ENCODE measurements at places on chromosomes 2 and 18.

- DNase-seq = no peak
Measured at GRCh38 chr2:70977605-70978205, 725 bp upstream of the ANKRD53 start.

- DNase-seq = no peak
Measured at GRCh38 chr2:162403884-162404283, 60.0 kb downstream of the GCA start.

- no peak for DNase-seq
Measured at GRCh38 chr2:65420712-65421431, 11.5 kb downstream of the SPRED2 start.

DNA sequence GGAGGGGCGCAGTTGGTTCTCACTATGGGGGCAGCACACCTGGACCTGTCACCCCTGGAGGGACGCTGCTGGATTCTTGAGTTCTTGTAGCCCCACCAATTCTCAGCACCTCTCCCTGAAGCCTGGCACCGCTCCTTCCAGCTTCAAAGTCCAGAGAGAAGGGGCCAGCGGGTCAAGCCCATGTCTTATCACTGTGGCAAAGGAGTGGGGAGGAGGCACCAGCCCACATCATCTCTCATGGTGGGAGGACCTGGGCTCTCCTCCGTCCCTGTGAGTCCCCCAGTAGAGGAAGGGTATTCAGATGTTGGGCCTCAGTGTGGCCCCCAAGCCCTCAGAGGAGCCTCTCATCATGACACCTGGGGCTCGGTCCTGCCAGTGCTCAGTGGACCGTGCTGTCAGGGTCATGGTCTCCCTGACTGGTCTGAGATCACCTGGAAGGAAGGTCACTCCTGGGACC lies 67.4 kb downstream of the HS1BP3 start:
- DNase-seq = no peak

- no peak for DNase-seq
Measured at GRCh38 chr2:55843096-55843993, 80.2 kb downstream of the EFEMP1 start.

- DNase-seq = no peak
Measured at GRCh38 chr2:147197754-147198483, 646.9 kb upstream of the ACVR2A start.

- DNase-seq = no peak
Measured at GRCh38 chr2:1729242-1729641, 15.1 kb downstream of the PXDN start.

- DNase-seq = no peak
Measured at GRCh38 chr2:142259356-142259755, 128.5 kb upstream of the LRP1B start.

DNA sequence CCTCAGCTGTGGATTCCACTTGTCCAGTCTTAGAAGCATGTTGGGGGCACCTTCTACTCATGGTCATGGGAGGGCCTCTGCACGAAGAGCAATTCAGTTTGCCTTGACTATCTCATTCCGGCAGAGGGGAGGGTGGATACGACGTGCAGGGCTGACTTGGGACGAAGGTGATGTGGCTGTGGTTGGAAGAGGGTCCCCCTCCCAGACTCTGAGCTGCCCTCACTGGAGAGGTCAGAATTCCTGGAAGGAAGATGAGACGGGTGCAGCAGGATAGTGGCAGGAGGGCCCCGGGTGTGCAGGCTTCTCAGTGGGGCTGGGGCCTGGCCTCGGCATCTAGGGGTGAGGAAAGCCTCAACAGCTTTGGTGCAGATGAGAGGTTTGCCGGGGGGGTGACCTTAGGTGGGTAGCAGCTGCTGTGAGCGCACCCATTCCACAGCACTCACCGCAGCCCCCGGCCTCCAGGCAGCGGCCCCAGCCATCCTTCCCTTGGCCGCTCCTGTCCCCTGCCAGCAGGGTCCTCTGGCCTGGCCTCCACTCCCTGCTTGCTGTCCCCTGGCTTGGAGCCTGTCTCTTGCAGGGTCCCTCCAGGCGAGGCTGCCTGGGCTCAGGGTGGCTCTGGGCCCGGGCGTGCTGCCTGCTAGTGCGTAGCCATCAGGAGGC lies 3.2 kb downstream of the RNPEPL1 start:
- DNase-seq = no peak

DNA sequence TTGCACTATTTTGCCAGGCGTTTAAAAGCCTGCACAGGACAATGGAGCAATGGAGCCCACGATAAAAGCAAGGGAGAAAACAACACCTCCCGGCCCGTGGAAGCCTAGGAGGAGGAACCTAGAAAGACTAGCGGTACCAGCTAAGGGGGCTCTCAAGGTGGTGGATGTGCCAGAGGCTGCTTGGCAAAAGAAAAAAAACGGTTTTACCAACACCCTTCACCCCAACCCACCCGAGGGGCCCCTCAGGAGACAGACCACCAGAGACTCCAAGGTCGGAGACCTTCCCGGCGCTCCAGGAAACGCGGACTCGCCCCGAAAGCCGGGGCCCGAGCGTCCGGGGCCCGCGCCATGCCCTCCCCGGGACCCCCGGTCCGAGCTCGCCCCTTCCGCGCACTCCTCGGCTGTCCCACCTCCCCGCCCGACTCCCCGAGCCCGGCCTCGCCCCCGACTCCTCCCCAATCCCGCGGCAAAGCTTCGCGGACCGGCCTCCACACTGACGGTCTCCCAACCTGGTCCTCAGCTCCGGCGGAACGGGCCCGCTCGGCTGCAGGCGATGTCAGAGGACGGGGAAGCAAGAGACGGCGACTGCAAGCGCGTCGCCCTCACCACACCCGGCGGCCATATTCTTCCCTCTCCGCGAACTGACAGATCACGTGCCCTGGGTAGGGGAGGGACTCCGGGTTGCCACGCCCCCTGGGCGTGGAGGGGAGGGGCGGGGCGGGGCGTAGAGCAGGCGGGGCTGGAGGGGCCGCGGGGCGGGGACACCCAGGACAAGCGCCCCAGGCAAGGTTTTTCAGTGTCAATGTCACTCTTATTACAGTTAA lies at the start of gene KIDINS220:
Gene KIDINS220, minus strand, starts transcription at position 643 of the 824 bp plus-strand sequence. CDS start 10,520 bp downstream, outside the sequence.
- peak; percentile 94 for DNase-seq

GRCh38 chr2:98771721-98772524 lies 41.0 kb upstream of the MGAT4A start:
- peak; percentile 84 for DNase-seq

DNA sequence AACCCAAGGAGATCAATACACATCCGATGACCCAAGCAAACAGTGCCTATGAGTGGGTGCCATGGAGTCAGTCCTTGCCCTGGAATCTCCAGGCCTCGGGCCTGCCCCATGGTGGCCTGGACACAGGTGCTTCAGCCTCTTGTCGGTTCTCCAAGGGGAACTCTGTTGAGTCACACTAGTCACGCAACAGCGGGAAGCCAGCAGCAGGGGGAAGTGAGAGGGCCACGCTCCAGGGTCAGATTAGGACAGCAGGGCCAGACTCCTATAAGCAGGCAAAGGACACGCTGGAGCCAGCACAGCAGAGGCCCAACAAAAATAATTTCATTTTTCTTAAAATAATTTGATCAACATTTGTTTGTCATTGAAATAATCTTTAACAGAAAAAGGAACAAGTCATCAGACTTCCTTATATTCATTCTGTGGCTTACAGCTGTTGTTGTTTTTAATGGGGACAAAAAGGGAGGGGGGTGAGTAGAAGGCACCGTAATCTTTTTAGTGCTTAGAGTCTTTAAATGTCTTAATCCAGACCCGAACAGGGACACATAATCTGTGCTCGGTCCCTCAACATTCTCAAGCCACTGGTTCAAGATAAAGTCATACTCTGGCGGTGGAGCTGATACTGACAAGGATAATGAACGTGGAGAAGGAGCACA lies 16.4 kb upstream of the ARMC9 start:
- DNase-seq = peak; percentile 52

DNA sequence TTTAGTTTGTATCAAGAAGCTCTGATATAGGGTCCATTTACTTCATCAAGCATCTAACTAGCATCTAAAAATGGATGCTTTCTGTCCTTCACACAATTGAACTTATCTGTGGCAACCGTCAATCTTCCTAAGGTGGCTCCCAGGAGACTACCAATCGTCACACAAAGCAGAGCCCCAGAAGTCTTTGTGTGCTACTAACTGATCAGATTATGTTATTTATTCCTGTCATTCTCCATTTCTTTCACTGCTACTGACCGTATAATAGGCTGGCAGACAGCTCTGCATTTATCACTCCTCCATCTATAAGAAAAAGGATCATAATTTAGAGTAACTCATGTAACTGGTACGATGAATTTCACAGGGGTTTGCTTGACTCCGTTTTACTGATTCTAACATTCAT lies 585.0 kb upstream of the NXPH2 start:
- no peak for DNase-seq

- no peak for DNase-seq
Measured at GRCh38 chr18:74396171-74397169, 60.6 kb downstream of the DIPK1C start.

GRCh38 chr18:44502790-44503189 lies 177.9 kb upstream of the SETBP1 start:
- DNase-seq = no peak

- DNase-seq = no peak
Measured at GRCh38 chr2:121356058-121356640, 71.1 kb upstream of the TFCP2L1 start.

- no peak for DNase-seq
Measured at GRCh38 chr2:109630441-109631430, 16.6 kb downstream of the SOWAHC start.
